ENCODE measurements at places on chromosomes 6 and 20.
A peak's percentile ranks its signal among the peaks of the same experiment; 100 is the strongest.

DNA sequence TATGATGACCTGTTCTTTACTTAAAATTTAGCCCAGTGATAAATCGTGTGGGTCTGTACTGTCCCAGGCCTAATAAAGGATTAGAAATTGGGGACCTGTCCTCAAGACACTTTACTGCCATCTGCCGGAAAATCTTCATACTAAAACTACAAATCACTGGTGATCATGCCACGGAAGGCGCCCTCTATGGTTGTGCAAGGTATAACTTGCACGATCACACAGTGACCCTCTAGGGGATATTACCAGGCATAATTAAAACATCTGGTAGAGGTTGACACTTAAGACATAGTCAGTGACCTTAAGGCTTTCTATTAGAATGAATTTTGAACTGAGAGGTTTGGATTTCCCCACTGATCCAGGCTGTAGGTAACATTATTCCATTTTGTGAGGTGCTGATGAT lies 172.6 kb downstream of the BMP2 start:
- peak; percentile 49 for DNase-seq

DNA sequence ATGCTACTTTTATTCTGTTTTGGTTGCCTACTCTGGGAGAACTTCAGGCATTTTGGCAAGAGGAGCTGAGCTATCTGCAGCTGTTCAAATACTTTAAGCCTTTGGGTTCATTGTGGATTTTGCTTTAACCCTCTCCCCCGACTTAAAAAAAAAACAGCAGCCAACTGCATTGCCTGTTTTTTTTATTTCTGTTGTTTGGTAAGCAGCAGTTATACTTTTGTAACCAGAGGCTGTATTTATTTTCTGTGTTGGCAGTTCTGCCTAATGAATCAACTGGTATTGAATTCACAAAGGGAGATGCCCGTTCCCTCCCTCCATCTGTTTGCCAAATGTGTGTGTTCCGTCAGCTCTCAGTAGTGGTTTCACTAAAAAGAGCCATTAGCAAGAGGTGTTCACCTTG lies 484.0 kb downstream of the UTRN start:
- peak; percentile 93 for DNase-seq

GRCh38 chr6:95286874-95287273 lies 290.5 kb upstream of the MANEA start:
- DNase-seq: no peak

GRCh38 chr6:112005013-112005371 lies 48.9 kb upstream of the CCN6 start:
- no peak for DNase-seq

DNA sequence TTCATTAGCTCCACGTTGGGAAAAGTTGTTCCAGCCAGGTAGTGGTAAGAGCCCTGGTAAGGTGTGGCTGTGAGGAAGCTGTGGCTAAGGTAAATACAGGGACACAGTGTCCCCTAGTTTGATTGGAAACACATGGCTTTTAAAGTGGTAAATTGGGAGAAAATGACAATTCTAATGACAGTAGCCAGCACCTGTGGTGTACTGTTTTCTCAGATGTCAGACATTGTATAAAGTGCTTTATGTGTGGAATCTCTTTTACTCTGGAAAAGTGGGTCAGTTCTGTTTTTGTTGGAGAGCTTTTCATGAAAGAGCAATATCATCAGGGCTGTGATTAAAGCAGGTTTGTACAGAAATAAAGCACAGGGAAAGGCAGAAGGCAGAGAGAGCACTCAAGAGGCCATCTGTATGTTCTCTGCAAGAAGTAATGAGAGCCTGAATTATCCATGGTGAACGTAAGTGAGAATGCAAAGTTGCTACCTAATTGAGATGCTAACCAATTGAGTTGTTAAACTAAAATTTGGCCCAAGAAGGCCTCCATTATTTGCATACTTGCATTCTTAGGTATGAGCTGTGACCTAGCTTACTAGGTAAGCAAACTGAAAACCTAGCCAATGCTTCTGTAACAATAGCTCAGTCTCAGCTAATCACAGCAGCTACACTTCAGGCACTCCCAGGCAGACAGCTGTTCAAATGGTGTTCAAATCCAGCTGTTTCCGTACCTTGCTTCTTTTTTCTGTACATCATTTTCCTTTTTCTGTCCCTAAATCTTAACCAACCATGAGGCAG lies 28.2 kb downstream of the MRAP2 start:
- DNase-seq: peak; percentile 62

DNA sequence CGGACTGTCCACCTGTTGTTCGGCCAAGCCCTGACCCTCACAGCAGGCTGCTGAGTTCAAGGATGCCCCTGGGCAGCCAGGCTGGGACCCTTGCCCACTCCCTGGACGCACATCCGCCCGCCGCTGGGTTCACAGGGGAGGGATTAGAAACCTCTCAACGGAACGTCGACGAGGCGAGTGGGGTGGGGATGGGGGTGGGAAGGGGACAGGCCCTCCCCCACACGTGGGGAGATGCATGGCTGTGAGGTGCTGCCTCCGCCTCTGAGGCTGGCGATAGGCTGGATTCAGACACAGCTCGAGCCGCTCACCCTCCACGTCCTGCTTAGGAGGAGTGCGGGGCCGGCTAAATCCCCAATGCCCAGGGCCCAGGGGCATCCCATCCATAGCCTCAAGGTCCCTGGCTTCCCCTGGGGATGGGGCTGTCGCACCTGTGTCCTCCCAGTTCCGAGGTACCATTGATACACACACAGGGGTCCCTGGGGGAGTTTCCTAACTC lies 90.6 kb upstream of the BHLHE23 start:
- DNase-seq: no peak

DNA sequence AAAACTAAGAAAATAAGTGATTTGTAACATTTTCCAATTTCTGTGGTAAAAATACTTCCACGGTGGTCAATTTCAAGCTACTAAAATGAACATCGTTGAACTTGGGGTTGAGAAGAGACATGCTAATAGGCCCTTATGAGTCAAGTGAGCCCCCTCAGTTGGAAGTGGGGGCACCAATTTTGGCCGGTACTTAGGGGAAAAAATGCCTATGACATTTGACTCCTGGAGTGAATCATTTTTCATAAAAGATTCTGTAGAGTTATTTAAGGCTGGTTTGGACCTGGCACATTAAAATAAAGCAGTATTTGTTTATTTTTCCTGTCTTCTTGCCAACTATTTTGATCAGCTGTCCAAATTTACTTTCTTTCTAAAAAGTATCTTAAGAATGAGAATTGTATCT lies 32.4 kb upstream of the CAP2 start:
- DNase-seq: no peak

GRCh38 chr6:24861934-24862333 lies 63.2 kb upstream of the ARMH2 start:
- no peak for DNase-seq

GRCh38 chr20:2295886-2296515 lies at the start of gene TGM3:
Gene TGM3 (plus strand): TSS chr20:2296001. CDS start chr20:2296064, 63 bp downstream.
- peak; percentile 53 for DNase-seq

GRCh38 chr20:32510601-32511357 lies 74.4 kb downstream of the NOL4L start:
- DNase-seq: peak; percentile 52

GRCh38 chr6:32609391-32609730 lies 19.7 kb upstream of the HLA-DRB1 start:
- DNase-seq: no peak

- no peak for DNase-seq
Measured at GRCh38 chr6:45901767-45902650, 113.7 kb downstream of the CLIC5 start.

DNA sequence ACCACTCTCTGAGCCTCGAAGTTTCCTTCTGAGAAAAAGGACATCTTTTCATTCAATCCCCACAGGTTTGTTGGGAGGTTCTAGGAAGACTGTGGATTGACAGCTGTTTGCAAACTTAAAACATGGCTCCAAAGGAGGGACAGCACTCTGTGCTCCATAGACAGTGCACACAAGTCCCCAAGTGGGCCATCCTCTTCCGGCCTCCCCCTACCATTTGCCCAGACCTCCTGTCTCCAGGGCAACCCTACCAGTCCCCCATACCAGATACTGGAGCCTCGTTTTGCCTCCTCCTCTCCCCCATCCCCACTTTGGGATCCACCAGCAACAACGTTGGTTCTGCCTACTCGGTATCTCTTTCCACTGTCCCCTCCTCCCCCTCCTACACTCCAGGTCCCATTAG lies 8.5 kb upstream of the DLGAP4 start:
- DNase-seq: no peak

DNA sequence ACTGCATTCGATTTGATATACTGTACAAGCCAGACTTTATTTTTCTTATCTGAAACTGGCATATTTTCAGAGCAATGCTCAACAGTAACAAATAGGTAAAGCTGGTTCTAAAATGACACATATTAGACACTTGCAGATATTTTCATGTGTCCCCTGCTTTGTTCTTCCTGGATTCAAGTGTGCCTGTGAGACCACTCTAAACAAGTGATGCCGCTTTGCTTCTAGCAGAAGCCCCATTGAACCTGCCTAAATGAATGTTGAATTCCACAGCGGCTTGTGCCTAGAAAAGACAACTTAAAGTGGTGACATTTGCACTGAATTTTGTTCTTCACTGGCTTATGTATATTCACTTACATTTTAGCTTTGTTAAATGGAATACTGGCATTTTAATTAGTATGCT lies 115.7 kb downstream of the AKAP7 start:
- DNase-seq: peak; percentile 24

Data from NCI-H146 (cell line).